ENCODE measurements at places on chromosomes 11 and 22.

DNA sequence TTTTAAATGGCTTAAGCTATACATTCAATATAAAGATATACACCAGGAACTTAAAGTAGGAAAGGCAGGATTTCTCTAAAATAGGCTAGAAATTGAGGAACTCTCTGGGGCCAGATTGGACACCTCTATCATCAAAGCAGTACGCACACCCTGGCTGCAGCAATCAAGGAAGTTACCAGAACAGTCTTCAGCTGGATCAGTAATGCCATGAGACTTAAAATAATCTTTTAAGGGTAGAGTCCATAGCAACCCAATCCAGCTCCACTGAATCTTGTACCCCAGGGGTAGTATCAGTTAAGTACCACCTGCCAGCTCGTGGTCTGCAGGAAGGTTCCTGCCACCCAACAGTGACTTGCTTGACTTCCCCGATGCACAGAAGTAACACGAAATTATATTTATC lies 3.0 kb downstream of the RDX start:
- no peak for DNase-seq

DNA sequence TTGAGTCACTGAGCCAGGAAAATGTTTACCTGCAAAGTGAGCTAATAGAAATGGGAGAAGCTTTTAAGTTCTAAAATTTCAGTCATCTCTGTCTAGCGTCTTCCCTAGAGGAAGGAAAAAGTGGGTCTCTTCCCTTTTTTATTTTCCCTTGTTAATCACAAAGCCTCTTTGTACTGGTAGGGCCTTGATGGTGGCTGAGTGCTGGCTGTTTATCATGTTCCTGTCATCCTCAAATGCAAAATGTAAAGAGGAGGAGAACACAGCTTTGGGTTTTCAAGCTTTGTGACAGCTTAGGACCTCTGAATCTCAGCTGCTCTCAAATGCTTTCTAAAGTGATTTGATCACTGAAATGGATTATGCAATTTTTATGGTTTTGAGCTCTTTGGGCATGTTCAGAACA lies 222.0 kb downstream of the TMEM135 start:
- DNase-seq: no peak

- DNase-seq: no peak
Observed at GRCh38 chr11:133832991-133833897, 12.1 kb downstream of the SPATA19 start.

GRCh38 chr11:116275635-116276034 lies 497.2 kb downstream of the BUD13 start:
- DNase-seq: no peak

DNA sequence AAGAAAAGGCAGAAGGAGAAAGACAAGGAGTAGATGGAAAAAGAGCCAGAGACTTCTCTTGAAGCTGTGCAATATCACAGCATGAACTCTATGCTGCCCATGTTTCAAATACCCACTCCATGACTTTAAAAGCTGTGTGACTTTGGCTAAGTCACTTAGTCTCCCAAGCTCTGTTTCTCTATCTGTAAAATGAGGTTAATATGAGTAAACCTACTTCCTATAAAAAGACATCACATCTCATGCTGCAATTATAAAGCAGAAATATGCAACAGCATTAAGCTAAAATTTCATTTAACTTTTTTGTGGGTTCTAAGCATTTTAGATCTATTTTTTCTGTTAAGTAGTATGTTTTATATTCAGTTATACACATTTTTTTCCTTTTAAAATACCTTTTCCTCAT lies 11.6 kb downstream of the DGCR2 start:
- no peak for DNase-seq

DNA sequence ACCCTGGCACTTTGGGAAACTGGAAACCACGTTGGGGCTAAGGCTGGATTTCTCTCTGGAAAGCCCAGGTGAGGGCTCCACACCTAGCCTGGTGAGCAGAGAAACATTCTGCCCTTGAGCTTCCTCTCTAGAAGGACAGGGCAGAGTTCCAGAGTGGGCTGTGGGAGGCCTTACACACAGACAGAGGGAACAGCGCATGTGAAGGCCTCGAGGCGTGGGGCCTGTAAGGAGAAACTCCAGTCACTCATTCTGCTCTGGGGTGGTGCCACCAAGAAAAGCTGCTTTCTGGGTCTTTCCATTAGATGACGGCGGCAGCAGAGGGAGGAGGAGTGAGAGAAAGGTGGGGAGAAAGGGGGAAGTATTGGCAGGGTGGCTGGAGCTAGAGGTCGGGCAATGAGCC lies 183.1 kb downstream of the CHST1 start:
- no peak for DNase-seq

- DNase-seq: no peak
Observed at GRCh38 chr11:94455861-94456260, 37.8 kb downstream of the MRE11 start.

DNA sequence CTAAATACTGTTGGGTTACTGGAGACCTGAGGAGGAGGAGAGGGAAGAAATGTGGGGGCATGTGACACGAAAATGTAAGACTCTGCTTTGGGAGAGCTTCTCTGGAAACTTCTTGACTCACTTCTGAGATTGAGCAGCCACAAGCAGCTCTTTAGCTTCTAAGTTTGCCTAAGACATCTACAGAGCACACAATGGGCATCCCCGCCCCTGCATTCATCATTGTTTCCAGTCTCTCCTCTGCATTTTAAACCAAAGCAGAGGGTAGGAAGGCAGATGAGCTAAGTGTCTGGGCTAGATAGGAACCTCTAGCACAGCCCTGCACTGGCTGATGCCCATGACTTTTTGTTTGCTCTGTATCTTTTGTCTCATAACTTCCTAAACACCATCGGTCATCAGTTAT lies 2.1 kb upstream of the OR52D1 start:
- DNase-seq: no peak

GRCh38 chr22:23137468-23137867 lies 4.3 kb downstream of the RSPH14 start:
- no peak for DNase-seq

DNA sequence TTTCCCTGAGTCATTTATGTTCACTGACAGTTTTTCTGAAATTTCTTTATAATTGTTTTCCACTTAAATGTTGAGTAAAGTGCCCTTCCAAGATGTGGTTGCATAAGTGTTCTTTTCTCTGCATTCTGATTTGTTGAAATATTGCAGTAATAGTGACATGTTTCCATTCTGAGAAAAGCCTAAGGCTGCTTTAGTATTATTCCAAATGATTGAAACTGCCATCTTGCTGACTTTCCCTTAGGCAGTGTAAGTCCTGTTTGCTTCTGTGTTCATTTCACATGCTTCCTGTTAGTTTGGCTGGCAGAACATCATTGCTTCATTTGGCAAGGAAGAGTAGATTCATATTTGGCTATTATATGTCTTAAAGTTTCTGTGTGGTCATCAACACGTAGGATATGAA lies 146.5 kb downstream of the ELP4 start:
- DNase-seq: peak; percentile 18

DNA sequence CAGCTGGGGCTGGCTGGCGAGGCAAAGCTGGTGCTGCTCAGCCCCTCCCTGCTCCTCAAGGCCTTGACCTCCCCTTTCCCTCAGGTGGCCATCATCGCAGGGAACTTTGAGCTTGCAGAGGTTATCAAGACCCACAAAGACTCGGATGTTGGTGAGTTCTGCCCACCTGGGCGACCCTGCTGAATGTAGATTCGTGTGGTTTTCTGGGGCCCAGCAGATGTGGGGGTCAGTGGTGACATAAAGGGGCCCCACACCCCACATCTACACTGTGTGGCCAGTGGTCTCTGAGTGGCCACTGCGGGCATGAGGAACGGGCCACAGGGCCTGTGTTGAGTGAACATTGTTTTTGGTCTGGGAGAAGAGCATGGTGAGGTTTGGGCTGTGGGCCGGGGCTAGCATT lies 11.9 kb downstream of the SHANK3 start:
- no peak for DNase-seq

- no peak for DNase-seq
Observed at GRCh38 chr11:42043312-42043711, 583.9 kb upstream of the LRRC4C start.

DNA sequence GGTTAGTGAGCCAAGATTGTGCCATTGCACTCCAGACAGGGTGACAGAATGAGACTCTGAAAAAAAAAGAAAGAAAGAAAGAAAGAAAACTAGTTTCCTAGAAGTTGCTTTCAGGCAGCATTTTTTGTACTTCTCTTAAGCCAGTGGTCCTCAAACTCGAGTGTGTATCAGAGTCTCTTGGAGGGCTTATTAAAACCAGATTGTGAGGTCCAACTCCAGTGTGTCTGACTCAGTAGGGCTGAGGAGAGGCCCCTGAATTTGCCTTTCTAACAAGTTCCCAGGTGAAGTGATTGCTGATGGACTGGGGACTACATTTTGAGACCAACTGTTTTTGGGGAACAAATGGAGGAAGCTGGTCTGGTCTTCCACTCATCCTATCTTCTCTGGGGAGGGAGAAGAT lies 57.5 kb upstream of the VSTM5 start:
- no peak for DNase-seq

DNA sequence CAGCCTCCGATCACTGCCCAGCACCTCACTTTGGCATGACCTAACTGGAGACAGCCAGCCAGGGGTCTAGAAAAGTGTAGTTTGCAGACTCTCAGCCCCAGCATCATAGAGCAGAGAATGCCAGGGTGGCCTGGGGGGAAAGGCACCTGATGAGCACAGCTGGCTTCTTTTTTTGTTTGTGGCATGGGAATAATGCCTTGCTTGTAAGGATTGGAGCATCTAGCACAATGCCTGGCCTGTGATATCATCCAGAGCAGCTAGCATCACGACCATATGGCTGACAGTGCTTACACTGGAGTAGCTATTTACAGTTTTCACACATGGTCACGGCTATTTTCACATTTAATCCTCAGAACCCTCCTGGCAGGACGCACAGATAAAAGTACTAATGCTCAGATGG lies 594.8 kb upstream of the B3GAT1 start:
- no peak for DNase-seq

GRCh38 chr11:9020916-9021315 lies 17.1 kb upstream of the NRIP3 start:
- DNase-seq: no peak

GRCh38 chr22:29798318-29798717 lies 31.1 kb downstream of the UQCR10 start:
- DNase-seq: no peak

DNA sequence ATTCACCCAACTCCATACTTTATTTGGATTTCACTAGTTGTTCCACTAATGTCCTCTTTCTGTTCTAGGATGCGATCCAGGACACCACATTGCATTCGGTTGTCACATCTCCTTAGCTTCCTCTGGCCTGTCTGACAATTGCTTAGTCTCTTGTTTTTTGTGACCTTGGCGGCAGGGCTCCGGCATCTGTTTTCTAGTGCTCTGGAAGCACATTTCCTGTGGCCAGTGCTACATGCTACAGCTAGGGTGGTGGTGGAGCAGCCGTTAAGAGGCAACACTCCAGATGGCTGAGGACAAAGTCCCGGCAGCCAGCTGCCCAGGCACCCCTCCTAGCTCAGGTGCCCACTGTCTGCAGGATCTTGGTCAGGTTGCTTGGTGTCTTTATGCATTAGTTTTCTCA lies 6.8 kb downstream of the STX3 start:
- no peak for DNase-seq

DNA sequence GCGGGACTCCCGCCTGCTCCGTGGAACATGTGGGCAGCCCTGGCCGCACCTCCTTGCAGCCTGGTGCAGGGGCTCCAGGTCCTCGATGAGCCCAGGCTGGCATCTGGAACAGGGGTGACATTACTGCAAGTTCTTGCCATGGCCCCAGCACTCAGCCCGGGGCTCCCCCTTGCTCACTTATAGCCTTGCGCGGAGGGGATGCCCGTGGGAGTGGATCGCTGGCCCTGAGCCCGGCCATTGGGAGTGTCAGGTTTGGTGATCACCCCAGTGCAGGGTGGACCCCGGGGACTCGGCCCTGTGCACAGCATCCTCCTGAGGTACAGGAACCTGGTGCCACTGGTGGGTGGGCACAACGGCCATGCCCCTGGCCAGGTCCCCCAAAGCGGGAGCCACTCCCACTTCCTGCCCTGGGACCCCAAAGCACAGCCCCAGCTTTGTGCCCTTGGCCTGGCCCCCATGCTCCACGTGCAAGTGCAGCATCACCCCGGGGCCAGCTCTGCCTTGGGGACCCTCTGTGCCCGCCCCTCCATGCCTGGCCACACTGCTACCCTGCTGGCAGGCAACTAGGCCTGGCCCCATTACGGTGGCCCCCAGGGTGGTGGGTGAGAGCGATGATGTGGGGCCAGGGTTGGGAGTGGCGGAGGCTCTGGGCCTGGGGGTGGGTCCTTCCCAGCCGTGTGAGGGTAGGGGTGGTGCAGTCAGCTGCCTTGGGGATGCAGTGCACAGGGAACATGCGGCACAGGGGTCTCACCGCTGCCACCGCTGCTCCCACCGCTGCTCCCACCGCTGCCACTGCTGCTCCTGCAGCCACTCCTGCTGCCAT lies 439.8 kb downstream of the TBC1D22A start:
- DNase-seq: no peak

- no peak for DNase-seq
Observed at GRCh38 chr11:112995423-112996090, 34.3 kb downstream of the NCAM1 start.

DNA sequence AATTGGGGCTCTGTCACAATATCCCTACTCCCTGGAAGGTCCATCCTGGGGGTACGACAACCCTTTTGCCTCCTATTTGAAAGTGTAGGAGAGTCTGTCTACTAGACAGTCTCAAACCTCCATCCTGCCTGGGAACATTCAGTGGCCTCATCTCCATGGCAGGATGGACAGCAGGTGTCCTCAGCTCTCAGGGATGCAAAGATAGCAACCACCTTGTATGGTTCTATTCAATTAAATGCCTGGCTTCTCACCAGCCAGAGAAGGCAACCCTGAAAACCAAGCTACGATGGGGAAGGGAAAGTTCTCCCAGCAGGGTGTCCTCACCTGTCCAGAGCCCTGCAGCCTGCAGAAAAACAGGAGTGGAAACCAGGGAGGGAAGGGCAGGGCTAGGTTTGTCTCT lies 164.9 kb downstream of the MIAT start:
- no peak for DNase-seq

- no peak for DNase-seq
Observed at GRCh38 chr11:122995526-122995925, 13.9 kb upstream of the BSX start.

DNA sequence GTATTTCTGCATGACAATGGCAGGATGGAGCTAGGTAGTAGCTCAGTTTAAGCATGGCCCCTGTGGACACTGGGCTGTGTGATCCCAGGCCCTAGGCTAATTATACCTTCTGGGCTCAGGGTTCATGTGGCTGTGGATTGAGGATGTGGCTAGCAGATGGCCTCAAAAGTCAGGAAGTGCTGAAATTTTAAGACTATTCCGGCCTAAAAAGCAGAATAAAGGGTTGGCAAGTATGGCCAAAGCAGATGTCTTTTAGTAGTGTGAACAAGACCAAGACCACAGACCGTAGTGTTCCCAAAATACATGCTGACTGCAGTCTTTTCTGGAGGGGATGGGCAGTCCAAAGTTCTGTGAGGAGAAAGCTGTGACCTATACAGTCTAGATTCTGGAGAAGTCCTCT lies 115.7 kb upstream of the RAG2 start:
- no peak for DNase-seq
